ENCODE measurements at places on chromosomes 12 and 14.
A peak's percentile ranks its signal among the peaks of the same experiment; 100 is the strongest.

DNA sequence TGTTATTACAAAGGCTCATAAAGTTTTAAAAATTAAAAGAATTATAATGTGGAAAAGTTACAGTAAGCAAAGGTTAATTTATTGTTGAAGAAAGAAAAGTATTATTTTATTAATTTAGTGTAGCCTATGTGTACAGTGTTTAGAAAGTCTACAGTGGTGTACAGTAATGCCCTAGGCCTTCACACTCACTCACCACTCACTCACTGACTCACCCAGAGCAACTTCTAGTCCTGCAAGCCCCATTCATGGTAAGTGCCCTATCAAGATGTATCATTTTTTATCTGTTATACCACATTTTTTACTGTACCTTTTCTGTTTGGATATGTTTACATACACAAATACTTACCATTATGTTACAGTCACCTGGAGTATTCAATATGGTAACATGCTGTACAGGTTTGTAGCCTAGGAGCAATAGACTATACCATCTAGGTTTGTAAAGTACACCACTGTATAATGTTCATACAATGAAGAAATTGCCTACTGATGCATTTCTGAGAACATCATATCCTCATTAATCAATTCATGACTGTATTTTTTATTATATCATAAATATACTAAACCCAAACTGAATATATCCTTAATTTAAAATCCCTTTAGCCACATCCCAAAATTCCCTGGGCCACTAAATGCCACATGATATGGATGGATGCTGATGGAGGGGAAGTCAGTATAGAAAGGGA lies 43.6 kb upstream of the NID2 start:
- DNase-seq = no peak

DNA sequence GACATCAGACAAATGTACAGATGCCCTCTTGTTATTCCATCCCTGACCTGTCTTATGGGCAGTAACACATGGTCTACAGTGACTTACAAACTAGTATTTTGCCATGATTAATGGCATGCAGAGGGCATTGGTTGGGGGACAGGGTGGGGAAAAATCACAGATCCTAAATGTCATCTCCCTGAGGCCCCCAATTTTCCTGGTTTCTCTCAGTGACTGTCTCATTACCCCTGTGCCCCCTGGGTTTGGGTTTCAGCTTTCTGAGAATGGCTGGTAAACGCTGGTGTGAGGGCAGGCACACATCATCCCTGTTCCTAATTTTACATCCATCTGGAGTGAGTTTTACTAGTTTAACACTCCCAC lies 10.1 kb downstream of the KRT76 start:
- no peak for DNase-seq

DNA sequence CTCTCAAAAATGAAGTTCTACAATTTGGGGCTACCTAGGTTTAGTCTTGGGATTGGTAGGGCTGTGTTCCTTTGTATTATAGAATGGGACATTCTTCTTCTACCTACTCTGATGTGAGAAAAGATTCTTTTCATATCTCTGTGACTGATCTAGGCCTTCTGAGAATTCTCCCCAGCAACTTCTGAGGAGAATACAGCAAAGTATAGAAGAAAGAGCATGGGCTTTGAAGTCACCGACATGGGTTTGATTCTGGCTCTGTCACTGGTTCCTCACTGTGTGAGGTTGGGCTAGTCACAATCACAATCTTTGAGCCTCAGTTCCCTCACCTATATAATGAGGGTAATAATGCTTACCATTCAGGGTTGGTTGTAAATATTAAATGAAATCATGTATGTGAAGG lies 5.0 kb downstream of the ATN1 start:
- no peak for DNase-seq

GRCh38 chr14:23538785-23539184 lies 12.8 kb downstream of the ZFHX2 start:
- DNase-seq = no peak

- no peak for DNase-seq
These were observed 8.0 kb downstream of the IL22 start for GRCh38 chr12:68245180-68246021.

DNA sequence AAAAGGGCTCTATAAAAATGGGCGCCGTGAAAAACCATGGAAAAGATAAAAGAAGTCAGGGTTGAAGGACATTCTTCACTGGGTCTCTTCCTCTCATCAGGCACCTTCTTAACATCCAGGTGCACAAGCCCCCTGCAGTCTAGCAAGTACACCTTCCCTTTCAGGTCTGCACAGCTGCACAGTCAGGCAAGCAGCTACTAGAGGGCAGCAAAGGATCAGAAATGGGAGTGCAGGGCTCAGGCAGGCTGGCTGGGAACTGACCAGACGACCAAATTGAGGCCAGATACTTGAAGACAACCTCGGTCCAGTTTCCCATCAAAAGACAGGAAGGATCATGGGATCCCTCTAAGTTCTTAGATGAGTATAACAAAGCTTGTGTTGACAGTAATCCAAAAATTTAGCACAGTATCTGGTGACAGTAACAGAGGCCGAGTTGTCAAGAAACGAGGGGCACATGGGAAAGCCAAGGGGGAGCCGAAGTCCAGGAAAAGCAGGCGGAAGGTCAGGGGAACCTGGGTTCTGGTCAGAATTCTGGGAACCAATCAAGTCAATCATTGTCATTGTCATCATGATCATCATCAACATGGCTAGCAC lies 10.1 kb upstream of the GRIP1 start:
- DNase-seq = peak; percentile 30

DNA sequence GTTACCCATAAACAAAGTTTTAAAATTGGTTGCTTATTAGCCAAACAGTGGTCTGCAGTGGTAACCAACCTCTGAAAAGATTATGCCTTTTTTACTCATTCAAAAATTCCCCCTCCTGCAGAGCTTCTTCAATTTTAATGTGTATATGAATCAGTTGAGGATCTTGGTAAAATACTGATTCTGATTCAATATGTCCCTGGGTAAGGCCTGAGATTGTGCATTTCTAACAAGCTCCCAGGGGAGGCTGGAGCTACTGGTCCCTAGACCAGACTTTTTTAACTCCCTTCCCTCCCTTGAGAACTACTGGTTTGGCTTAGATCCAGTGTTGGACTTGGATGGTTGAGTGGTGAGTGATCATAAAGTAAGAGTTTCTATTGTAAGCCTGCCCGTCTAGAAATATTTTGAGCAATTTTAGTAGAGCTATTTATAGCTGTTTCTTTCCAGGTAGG lies 90.2 kb downstream of the FUT8 start:
- no peak for DNase-seq

DNA sequence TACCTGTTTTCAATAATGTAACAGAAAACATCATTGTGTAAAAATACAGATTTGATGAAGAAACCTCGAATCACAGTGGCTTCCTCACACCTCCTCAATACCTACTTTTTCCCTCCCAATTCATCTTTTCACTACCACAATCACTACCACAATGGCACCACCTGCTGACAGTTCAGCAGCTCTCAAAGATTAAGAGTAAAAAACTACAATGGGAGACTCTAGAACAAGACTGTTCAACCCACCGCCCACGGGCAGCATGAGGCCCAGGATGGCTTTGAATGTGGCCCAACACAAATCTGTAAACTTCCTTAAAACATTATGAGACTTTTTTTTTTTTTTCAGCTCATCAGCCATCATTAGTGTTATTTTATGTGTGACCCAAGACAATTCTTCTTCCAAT lies 15.2 kb downstream of the MED6 start:
- no peak for DNase-seq

DNA sequence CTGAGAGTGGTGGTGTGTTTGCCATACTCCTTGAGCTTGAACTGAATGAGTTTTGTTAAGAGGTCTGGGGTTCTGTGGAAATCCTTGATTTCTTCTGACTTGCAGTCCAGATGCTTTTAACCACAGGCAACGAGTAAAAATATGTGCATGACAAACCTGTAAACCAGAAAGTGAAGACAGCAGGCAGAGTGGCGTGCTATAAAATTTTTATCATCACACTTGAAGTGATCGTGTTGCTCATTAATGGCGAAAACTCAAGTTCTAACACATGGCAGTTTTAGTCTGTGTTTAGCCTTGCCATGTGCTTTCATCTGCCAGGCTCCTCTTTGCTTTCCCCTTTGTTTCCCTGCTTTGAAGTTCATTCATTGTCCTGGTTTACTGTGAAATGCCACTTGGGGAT lies 28.0 kb downstream of the TXNRD1 start:
- no peak for DNase-seq

DNA sequence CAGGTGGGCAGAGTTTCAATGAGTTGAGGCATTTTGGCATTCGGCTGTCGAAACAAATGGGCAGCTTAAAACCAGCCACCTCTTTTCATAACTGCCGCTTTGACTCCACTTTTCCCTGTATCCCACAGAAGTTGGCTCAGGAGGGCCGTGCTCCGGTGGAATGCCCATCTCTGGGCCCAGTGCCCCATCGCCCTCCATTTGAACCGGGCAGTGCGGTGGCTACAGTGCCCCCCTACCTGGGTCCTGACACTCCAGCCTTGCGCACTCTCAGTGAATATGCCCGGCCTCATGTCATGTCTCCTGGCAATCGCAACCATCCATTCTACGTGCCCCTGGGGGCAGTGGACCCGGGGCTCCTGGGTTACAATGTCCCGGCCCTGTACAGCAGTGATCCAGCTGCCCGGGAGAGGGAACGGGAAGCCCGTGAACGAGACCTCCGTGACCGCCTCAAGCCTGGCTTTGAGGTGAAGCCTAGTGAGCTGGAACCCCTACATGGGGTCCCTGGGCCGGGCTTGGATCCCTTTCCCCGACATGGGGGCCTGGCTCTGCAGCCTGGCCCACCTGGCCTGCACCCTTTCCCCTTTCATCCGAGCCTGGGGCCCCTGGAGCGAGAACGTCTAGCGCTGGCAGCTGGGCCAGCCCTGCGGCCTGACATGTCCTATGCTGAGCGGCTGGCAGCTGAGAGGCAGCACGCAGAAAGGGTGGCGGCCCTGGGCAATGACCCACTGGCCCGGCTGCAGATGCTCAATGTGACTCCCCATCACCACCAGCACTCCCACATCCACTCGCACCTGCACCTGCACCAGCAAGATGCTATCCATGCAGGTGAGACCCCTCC lies 5.0 kb upstream of the RNU7-1 start:
- DNase-seq = no peak

- no peak for DNase-seq
These were observed 151.6 kb downstream of the SEC23A start for GRCh38 chr14:38951451-38951850.

DNA sequence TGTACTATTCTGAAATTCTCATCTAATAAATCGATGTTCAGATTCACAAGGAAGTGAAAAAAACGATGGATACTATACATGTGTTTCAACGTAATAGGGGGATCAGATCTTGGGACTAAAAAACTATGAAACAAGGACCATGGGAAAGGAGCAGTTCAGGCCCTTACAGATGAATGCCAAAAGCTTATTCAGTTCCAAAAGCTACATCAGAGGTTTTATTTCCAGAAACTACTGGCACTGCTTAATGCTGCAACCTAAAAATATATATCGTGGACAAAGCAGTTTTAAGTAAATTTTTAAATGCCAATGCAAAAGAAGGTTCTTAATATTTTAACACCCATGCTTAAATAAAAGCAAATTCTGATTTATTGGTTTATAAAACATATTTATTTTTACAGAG lies 38.5 kb downstream of the LRIG3 start:
- DNase-seq = no peak

DNA sequence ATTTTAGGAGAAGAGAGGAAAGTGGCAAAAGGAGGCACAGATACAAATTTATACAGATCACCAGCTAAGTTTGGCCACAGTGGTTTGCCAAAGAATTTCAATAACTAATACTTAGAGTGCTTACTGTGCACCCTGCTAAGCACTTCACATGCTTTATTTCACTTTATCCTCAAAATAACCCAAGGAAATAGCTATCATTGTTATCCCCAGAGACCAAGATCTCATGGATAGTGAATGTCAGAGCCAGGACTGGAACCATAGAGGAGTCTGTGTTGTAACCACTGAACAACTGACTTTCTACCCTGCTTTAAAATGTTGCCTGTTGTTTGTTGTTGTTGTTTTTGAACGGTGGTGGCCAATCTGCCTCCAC lies 1.3 kb upstream of the TCP11L2 start:
- DNase-seq = no peak

GRCh38 chr12:87413784-87414183 lies 615.4 kb downstream of the C12orf50 start:
- DNase-seq = no peak

- DNase-seq = no peak
These were observed 1.9 kb downstream of the RIOX1 start for GRCh38 chr14:73492670-73493069.
